ENCODE measurements at places on chromosomes 12 and 14. TPM values are rescaled to one million over a fixed set of nuclear protein-coding genes. Genes with fewer than 3 reads are reported as not detected.

The FOXM1 gene
- polyA plus RNA-seq = 35.9 TPM

The GZMH gene
- polyA plus RNA-seq = not detected

- DNase-seq = no peak
Measured at GRCh38 chr12:66603461-66603860, 75.4 kb downstream of the GRIP1 start.

DNA sequence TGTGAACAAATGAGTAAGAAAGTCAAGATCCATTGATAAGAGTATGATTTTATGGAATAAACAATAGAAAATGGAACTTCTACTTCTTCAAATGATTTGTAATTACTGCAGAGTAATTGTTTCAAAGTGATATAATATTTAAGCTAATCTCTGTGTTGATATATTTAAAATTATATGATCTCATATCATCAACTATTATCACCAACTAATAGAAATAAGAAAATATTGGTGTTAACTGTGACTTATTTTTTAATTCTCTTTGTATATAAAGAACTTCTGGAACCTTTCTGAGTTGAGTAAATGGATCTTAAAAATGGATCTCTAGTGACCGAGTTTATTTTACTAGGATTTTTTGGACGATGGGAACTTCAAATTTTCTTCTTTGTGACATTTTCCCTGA is at the start of gene OR4L1:
Gene OR4L1, plus strand, starts transcription at position 301 of the 400 bp plus-strand sequence. Its CDS starts 0 bp downstream, at position 301.
- no peak for DNase-seq

GRCh38 chr12:116273813-116274550 is 3.5 kb downstream of the MED13L start:
- DNase-seq = no peak

- DNase-seq = peak; percentile 29
Measured at GRCh38 chr12:29782871-29783772, 620 bp downstream of the TMTC1 start.

DNA sequence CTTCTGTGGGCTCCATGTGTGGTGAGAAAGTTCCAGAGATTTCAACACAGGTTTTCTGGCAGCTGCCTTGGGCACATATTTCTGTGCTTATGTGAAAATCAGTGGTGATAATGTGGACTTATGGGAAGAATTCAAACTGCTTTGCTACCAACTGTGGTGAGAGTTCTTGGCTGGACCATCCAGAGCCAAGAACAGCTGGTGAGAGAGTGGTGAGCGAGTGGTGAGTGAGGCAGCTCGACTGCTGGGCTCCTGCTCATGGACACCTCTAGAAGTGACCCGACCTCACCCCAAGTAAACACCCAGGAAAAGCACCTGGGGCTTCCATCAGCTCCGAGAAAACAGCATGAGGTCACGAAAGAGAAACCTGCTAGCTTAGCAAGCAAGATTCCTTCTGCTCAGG is 106.4 kb downstream of the PIWIL1 start:
- no peak for DNase-seq

GRCh38 chr12:67141296-67142018 is 127.7 kb upstream of the CAND1 start:
- no peak for DNase-seq

The CRIP1 gene
- polyA plus RNA-seq = 44.0 TPM

- no peak for DNase-seq
Measured at GRCh38 chr14:74563233-74563585, 48.8 kb downstream of the LTBP2 start.

DNA sequence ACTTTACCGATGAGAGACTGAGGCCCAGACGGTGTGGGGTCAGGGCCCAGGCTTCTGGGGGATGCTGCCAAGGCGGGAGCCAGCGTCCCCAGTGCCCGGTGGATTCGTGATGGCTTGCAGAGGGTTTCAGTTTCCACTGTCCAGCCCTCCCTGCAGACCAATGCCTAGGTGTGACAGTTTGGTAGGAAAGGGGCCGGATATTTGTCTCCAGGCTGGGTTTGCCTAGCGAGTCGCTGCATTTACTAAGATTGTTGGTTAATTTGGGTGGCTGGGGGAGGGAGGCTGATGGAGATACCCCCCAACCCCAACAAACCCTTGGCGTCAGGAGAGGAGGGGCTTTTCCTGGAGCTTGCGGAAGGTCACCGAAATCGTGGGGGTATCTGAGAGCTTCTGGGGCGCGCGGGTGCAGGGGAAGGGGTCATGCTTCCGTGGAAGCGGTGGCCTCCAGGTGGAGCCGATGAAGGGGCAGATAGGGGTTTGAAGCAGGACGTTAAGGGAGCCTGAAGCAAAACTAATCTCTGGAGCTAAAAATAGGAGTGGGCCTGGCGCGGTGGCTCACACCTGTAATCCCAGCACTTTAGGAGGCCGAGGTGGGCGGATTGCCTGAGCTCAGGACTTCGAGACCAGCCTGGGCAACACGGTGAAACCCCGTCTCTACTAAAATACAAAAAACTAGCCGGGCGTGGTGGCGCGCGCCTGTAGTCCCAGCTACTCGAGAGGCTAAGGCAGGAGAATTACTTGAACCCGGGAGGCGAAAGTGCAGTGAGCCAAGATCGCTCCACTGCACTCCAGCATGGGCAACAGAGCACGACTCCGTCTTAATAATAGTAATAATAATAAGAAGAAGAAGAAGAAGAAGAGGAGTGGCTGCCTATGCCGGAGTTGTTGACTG is 1.1 kb upstream of the CDC42BPB start:
- no peak for DNase-seq

DNA sequence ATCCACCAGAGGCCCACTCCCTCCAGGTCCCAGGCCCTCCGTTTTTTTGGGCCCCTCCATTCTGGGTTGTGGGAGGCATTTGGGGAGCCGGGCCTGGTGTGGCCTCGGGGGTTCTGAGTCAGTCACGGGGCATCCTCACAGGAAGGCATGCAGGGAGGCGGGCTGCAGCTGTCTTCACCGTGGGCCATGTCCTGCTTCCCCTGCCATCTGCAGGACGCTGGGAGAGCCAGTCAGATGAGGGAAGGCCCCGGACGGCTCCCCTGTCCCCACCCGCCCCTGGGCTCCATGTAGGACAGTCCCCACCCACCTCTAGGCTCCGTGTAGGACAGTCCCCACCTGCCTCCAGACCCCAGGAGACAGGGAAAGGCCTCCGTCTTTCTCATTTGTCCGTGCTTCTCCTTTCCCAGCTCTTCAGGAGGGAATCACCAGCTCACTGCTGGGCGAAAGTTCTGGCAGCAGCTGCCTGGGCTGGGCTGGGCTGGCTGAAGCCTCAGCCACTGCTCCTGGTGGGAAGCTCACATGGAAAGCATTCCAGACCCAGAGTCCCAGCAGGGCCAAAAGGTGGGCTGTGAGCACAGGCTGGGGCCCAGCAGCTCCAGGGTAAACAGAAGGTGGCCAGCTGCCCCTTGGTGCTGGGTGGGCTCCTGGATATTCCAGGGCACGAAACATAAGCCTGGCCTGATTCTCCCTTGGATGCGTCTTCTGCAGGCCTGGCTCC is 217.8 kb downstream of the KIF26A start:
- no peak for DNase-seq
